ENCODE measurements at places on chromosomes 2 and 18.

- DNase-seq = no peak
Measured at GRCh38 chr18:46334868-46335281, 230.7 kb downstream of the HAUS1 start.

DNA sequence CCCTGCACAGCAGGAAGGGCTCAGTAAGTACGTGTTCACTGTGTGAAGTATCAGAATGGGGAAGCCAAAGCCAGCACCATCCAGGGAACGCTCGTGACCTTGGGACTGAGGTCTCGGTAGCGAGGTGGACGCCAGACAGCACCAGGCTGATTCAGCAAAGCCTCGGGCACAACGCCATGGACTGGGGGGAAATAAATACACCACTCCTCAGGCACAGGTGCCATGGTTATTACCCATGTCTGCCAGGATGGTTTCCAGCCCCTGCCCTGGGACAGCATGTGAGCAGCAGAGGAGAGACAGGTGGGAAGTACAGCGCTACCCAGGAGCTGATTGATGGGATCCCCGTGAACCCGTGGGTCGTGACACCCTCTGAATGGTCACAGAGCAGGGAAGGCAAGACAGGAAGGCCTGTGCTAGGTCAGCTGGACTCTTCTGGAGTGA, 53.0 kb downstream of the REEP1 start:
- no peak for DNase-seq

DNA sequence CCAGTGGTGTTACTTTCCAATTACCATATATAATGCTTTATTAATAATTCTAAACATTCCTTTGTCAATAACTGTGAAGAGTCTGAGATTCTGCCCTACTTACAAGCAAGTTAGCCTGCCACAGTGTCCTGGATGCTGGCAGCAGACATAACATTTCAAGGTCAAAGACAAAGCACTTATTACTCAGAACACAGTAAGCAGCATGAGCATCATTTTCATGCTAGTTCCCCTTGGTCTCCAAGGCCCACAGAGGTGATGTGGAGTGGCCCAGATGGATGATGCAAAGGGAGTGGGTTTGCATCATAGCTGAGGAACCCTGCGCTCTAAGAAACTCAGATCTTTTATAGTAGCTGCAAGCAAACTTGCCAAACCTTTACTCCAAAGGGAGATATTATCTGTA, 349.7 kb downstream of the ZEB2 start:
- DNase-seq = no peak

- no peak for DNase-seq
Measured at GRCh38 chr2:29703336-29703735, 218.1 kb downstream of the ALK start.

- DNase-seq = no peak
Measured at GRCh38 chr18:69854455-69854854, 93.2 kb downstream of the CD226 start.

DNA sequence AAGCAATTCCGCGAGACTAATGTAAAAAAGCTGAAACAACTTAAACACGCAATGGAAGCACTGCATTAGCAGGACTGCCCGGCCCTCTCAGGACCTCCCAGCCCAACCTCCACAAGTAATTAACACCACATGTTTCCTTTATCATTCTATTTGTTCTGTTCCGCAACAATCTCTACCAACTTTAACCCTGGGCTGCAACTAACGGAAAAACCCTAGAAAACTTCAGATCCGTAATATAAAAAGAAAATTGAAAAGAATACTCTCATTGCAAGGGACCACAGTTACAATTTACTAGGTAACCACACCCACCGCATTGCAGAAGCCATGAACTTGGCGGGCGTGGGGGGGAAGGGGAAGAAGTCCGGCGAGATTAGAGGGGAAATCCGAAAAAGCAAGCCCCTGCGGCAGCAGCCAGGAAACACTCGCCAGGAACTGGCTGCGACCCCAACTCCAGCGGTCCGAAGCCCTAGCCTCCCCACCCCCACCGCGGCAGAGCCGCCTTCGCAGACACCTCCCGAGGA, 1.2 kb downstream of the EPB41L3 start:
- no peak for DNase-seq

- no peak for DNase-seq
Measured at GRCh38 chr2:238159071-238159539, 335 bp downstream of the ERFE start.

DNA sequence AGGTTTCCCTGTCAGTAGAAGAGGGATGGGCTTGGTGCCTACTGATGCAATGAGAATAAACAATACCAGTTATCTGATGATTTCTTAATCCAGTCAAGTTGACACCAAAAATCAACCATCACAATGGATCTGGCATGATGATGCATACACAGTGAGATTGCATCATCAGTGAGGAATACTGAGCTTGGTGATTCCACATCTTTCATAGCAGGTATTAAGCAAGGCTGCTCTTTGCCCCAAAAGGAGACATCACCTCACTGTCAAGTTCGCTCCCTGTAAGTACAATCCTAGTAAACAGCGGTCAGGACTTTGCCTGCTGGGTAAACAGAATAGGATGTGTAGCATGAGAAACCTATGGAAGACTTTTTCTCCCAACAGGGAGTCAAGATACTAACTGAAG, 282.7 kb upstream of the CDH2 start:
- DNase-seq = no peak

GRCh38 chr2:268323-268722, 3.6 kb downstream of the ACP1 start:
- no peak for DNase-seq

GRCh38 chr18:32237049-32237448, 47.2 kb downstream of the MEP1B start:
- no peak for DNase-seq

DNA sequence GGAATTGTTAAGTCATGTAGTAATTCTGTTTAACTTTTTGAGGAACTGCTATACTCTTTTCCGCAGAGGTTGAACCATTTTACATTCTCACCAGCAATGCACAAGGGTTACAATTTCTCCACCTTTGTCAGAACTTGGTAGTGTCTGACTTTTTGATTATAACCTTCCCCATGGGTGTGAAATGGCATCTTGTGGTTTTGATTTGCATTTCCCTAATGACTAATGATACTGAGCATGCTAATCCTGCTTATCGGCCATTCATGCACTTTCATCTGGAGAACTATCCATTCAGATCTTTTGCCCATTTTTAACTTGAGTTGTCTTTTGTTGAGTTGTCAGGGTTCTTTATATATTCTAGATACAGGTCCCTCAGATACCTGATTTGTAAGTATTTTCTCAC, 47.2 kb downstream of the CYB5A start:
- no peak for DNase-seq

DNA sequence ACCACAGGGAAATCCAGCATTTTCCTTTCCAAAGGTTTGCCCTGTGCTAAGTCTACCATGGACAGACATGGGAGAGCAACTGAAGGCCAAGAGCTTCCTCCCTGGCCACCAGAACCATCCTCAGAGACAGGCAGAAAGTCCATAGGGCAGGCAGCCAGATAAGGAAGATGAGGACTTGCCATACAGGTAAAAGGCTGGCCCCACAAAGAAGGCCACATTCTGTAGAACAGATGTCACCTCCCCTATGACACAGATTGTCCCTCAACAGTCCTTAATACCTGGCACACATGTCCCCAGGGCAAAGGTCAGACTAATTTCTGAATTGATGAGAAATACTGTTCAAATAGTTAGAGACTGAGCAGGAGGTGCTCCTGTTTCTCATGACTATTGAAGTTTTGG, 52.0 kb downstream of the FECH start:
- no peak for DNase-seq

Data from activated CD8-positive, alpha-beta memory T cell treated with anti-CD3 and anti-CD28 coated beads, Interleukin-2, amount 10 ng/mL, durations not matched to agents 7 days and 5 days (primary cell).